Activated T-cell treated with anti-CD3 and anti-CD28 coated beads, Interleukin-2, amount 50 U/mL, for 24 hours (primary cell): ENCODE measurements at places on chromosomes 1 and 21.

DNA sequence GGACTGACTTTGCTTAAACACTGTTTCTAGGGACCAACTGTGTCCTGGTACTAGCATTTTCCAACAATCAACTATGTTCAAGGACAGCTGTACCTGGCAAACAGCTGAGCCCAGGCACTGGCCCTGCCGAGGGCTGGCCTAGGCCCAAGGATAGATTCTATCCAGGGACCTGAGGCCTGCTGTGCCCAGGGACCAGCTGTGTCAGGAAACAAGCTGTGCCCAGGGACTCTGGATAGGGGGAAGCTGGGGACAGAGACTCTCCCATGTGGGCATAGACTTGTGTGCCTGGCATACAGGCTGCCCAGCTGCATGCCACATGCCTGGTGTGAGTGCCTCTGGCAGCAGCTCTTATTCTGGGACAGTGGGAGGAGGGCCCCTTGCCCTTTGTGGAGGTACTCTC is 38.1 kb upstream of the POU3F1 start:
- DNase-seq = no peak

GRCh38 chr1:75469586-75470173 is 141.2 kb downstream of the SLC44A5 start:
- no peak for DNase-seq

- no peak for DNase-seq
These were observed 4.0 kb downstream of the RNF11 start for GRCh38 chr1:51240084-51240483.

- no peak for DNase-seq
These were observed 14.6 kb upstream of the TMEM61 start for GRCh38 chr1:54965624-54966340.

DNA sequence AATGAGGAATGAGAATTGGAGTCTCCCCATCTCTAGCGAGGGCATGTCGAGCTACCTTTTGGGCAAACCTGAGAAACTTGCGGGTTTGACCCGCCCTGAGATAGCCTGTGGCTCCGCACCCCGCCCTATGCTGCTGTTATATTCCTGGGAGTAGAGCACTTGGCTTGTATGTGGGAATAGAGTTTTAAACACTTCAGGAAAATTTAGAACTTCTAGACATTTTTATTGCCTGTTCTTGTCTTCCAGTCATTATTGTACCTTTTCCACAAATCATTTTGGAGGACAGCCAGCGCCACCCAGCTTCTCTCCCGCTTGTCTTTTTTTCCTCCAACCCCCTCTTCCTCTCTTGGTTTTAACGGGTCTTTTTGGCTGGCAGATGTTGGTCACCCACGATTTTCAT is 738 bp downstream of the GNPAT start:
- no peak for DNase-seq

DNA sequence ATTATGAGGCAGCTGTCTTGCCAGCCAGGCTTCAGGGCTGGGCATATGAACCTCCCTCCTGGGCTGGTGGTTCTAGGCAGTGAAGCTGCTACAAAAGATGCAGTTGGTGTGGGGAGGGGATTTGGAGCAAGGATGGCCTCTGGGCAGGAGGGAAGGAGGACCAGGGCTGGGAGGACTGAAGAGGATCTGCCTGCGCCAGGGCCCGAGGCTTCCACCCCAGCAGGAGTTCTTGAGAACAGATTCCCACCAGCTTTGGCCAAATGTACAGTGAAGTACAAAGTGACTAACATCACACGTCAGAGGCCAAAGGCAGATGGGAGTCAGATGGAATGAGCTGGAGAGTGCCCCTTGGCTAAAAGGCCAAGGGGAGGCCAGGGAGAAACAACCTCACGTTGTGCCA is 62.4 kb downstream of the DDX20 start:
- DNase-seq = no peak

DNA sequence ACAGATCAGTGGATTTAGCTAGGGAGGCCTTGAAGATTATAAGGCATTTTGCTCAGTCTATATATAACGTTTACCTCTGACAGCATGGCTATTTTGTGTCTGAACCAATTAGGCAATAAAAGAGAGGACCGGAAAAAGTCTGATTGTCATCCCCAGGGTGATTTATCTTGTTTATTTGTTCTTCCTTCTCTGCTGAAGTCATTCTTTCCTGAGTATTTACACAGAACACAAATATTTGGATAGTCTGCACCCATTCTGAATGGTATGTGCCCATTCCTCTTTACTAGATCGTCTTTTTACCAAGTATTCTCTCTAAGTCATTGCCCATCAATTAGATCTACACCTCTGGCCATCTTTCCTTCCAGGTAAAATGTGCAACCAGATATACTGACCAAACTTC is 1602.9 kb downstream of the KCNT2 start:
- no peak for DNase-seq

GRCh38 chr1:178644308-178645120 is 80.5 kb upstream of the RALGPS2 start:
- DNase-seq = no peak

DNA sequence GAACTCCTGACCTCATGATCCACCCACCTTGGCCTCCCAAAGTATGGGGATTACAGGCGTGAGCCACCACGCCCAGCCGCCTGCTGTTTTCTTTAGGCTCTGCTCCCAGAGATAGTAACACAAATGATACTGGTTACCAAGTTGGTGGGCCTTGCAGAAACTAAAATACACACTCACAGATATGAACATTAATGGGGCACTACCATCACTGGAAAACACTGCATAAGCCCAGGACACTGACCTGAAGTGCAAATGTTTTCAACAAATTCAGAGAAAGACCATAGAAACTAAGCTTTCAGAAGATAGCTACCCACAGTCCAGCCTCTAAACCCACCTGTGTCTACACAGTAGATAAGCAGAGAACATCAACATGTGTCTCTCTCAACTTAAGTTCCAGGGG is 180.5 kb downstream of the FCRL5 start:
- DNase-seq = no peak

DNA sequence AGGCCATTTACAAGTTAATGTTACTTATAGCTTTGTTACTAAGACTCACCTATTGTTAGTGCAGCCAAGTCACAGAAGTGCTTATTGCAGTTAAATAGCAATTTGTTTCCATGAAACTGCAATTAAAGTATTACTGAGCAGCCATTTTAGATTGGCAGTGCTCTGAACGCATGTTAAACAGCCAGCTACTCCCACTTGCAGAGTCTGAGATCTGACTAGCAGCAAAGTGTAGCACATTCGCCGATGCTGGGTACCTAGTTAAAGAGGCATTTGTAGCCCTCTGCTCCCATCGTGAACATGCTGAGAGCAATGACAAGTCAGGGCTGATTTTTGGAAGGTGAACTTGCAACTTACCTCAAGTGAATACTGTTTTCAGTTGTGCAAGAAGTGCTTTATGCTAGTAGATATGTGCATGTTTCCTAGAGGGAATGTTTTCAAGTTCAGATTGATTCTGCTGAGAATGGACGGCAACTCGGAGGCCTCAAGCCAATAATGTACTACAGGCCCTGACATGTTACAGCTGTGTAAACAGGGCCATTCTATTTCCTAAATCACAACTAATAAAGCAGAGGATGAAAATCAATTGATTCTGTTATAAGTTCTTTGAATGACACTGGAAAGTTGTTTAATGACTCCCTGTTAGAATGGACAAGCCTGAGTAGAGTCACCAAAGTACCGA is 19.8 kb downstream of the LMO4 start:
- no peak for DNase-seq

DNA sequence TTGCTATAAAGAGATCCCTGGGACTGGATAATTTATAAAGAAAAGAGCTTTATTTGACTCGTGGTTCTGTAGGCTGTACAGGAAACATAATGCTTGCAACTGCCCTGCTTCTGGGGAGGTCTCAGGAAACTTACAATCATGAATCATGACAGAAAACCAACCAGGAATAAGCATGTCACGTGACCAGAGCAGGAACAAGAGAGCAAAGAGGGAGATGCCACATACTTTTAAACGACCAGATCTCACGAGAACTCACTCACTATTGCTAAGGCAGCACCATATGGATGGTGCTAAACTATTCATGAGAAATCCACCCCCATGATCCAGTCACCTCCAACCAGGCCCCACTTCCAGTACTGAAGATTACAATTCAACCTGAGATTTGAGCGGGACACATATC is 49.8 kb upstream of the RCC1 start:
- no peak for DNase-seq

- peak; percentile 44 for DNase-seq
These were observed 6.5 kb upstream of the ATP1A2 start for GRCh38 chr1:160108888-160109662.

DNA sequence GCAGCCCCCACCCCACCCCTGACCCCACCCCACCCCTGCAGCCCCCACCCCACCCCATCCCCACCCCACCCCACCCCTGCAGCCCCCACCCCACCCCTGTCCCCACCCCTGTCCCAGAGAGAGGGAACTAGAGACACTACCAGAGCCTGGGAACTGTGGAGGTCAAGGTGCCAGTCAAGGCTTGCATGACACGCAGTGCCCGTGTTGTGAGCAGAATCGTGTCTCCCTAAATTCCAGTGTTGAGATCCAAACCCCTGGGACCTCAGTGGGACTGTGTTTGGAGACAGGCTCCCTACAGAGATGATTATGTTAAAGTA is 18.4 kb upstream of the SUMO3 start:
- DNase-seq = no peak

DNA sequence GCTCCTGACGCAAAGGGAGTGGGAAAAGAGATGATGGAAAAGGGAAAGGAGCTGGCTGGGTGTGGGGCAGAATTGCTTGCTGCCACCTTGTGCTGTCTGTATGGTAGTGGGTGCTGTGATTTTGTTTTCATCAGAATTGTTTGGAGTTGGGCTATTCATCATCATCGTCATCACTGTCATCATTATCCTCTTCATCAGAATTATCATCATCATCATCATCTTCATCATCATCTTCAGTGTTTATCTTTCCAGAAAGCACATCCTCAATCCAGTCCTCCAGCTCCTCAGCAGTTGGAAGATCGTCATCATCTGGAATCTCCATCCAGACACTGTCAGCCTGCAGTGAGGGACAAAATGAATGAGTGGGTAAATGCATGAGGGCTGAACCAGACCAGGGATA is 59.3 kb downstream of the VANGL1 start:
- no peak for DNase-seq

GRCh38 chr1:53693773-53694717 is 44.9 kb downstream of the GLIS1 start:
- DNase-seq = no peak

DNA sequence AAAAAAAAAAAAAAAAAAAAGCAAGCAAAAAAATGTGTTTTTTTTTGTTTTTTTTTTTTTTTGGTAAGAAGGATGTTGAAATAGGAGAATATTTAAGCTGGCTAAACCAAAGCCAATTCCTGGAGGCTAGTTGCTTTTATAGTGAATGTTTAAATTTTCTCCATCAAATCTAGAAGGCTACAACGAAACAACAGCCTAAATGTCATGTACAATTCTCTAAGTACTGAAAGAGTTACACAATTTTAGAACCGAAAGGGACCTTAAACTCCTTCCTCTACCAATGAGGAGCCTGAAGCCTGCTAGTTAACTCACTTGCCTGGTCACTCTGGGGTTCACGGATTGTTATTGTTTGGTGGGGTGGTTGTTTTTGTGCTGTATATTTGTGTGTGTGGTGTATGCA is 3.5 kb downstream of the WLS start:
- DNase-seq = no peak

DNA sequence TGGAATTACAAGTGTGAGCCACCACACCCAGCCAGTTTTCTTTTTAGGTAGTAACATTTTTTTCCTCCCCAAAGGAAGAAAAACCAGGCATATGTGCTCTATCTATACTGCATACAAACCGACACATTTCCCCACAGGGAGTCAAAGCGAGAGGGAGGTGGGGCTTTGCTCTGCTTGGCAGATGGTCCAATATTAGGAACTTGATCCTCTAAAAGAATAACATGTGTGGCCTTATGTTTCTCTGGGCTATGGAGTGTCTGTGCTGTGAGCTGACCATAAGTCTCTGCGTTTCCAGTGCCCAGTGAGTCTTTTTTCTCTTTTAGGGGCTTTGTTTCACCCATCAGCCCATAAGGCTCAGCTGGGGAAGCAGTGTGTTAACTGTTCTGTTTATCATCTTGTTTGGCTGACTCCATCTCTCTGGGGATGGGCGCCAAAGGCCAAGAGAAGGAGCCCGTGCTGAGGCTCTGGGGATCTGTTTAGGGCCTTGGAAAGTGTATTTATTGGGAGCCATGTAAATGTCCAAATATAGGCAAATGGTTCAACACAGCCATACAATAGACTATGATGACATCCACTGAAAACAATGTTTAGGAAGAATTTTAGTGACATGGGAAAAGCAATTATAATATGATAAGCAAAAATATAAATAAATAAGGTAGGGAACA is 20.2 kb downstream of the LMOD1 start:
- DNase-seq = no peak
